Anterior cingulate cortex (tissue), 58 donors: ENCODE measurements at places on chromosomes 11 and 22.

- DNase-seq: no peak
These were observed 522.3 kb upstream of the LUZP2 start for GRCh38 chr11:23974601-23975000.

DNA sequence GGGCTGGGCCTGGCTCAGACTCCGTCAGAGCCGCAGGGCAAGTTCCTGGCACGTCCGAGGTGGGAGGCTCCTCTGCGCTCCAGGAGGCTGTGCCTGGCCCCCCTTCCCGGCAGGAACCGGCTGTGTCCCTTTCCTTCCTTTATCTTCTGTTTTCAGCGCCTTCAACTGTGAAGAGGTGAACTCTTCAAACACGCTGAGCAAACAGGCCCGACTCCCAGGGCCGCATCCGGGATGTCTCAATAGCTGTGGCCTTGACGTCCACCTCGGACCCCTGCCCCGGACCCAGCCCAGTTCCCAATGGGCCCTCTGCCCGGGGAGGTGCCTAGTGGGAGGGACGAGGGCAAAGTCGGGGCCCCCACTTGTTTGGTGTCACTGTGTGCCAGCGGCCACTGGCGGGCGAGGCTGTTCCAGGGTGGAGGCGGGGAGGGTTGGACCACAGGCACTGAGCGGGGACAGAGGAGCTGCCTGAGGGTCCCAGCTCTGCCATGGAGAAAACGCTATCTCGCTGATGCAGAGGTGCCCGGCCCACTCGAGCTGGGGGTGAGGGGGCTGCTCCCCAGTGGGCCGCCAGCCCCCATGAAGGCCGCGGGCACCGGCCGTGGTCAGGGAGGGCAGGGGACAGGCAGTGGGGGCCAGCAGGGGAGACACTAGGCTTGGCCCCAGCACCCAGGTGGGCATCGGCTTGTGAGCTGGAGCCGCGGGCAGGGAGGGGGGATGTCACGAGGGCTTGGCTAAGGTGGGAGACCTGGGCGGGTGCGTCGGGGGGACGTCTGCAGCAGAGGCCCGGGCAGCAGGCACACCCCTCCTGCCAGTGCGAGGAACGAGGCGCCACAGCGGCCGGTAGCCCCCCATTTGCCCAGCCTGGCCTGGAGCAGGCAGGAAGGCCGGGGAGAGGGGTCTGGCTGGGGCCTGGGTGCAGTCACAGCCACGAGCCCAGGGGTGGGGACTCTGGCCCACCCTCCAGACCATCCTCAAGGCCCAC is 2.7 kb upstream of the MUC5B start:
- no peak for DNase-seq

DNA sequence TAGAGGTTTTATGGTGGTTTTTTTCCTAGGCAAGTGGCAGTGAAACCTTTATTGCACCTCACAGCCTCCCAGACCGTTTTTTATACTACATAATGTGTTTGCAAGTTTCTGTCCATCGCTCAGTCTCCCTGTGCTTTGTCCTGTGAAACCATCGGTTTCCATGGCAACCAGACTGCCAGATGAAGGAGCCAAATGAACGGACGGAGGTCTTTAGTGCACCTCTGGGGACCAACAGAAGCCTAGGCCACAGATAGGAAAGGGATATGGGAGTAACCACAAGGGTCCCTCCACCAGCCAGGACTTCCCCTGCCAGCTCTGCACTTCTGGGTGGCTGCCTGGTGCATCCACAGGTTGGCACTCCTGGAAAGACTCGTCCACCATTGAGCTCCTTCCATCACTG is 165.0 kb downstream of the CHST1 start:
- DNase-seq: no peak

DNA sequence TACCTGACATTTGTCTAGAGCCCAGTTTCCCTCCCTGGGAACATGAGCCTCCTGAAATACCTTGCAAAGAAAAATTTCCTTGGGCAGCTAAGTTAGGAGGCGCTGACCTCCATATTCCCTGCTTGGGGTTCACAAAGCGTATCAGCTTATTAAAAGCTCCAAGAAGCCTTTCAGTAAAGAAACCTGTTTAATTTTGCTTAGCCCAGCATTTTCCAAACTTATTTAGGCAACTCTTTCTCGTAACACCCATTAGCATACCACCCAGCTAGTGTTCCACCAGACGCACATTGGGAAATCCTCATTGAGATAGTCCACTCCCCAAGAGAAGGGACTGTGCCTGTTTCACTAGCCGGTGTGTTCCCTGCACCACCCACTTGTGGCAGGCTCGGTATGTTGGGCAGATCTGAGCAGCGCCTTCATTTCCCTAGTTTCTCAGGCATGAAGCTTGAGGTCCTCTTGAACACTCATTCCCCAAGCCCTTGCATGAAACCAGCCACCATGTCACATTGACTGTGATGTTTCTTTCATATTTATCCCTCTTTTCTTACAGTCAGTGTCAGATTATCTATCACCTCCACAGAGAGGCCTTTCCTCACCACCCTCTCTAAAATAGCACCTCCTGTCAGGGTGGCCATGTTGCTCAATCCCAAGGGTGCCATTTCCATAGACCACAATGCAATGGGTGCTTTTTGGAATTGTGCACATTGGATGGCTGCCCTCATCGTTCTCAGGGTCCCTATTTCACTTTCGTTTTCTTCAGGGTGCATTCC is 12.5 kb upstream of the ELF5 start:
- no peak for DNase-seq

GRCh38 chr11:58957922-58958321 is 18.6 kb downstream of the GLYATL1 start:
- DNase-seq: no peak

GRCh38 chr11:25597696-25598095 is 734.2 kb upstream of the ANO3 start:
- no peak for DNase-seq

DNA sequence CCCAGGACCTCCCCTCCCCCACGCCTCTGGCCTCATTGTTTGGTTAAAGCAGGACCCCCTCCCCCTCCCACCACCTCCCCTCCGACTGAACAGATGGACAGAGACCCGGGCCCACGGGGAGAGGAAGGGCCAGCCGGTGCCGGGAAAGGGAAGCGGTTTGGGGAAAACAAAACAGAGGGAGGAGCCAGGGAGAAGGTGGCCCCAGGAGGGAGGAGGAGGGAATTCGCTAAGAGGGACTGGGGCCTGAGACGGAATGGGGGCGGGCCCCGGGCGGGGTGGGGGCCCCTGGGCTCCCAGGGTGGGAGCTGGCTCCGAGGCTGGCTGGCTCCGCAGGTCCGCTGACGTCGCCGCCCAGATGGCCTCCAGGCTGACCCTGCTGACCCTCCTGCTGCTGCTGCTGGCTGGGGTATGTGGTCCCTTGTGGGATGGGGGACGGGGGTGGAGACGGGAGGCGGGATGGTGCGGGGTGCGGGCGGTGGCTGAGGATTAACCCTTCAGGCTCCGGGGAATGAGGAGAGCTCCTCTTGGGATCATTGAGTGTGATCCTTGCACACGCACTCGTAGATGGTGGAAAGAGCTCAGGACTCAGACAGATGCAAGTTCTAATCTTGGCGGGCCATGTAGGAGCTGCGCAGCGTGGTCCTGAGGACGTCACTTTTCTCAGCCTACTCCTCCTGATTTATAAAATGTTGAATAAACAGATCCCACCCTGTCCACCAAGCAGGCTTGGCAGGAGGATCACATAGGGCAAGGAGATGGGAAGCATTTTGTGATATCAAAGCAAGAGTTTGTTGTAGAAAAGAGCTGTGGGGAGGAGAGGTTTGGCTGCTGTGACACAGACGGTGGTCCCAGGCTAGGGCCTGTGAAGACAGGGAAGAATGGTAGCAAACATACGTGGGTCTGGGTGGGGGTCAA is 688 bp downstream of the SERPING1 start:
- DNase-seq: peak; percentile 31

DNA sequence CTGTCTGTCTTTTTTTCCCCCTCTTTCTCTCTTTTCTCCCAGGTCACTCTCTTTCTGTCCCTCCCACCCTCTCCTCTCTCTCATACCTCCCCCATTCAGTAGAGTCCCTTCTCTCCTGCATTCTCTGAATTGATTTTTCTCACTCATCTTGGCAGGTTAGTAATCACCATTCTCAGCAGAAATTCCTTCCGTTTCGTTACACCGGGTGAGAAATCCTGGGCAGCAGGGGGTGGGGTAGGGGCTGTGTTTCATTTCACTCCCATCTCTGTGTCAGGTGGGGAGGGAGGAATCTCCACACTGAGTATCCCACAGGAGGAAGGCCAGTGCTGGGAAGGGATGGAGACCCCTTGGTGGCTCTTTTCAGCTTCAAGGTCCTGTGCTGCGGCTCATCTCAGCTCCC is 253.5 kb downstream of the MIAT start:
- no peak for DNase-seq

- no peak for DNase-seq
These were observed 2.6 kb upstream of the ATP5MGL start for GRCh38 chr22:42642806-42643633.

DNA sequence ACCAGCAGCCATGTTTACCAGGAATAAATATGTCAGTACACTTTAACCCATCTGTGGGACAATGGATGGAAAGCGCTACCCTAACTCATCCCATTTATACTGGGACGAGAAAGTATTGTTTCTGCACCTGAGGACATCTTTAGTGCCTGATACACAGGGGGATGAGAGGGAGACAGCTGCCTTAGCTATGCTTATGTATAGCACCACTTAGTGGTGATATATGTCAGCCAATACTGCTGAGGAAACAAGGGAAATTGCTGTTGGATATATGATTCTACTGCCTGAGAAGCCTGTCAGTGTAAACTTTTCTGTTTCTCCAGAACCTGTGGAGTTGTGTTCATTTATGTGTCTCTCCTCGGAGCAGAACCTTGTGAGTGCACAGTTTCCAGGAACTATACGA is 13.3 kb upstream of the CEP295 start:
- DNase-seq: no peak

DNA sequence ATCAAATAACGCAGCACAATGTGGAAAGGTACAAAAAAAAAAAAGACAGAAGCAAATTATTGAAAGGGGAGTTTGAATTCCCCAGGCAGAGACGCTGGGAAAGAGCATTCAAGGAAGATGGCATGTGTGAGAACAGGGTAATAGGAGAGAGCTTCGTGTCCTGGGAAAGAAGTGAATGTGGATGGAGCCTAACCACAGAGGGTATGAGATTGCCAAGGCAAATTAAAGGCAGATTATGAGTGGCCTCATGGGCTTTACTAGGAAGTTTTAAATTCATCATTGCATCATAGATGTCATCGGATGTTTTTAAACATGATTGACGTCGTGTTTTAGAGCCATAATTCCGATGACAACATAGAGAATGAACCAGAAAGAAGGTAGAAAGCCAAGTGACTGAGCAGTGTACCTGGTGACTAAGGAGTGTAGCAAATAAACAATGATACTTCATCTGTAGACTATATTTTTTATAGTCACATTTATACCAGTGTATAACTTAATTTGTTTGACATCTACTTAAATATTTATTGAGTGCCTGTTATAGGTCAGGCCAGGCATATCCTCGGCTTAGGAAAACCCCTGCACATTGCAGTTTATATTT is 151.4 kb downstream of the MSANTD4 start:
- DNase-seq: no peak

DNA sequence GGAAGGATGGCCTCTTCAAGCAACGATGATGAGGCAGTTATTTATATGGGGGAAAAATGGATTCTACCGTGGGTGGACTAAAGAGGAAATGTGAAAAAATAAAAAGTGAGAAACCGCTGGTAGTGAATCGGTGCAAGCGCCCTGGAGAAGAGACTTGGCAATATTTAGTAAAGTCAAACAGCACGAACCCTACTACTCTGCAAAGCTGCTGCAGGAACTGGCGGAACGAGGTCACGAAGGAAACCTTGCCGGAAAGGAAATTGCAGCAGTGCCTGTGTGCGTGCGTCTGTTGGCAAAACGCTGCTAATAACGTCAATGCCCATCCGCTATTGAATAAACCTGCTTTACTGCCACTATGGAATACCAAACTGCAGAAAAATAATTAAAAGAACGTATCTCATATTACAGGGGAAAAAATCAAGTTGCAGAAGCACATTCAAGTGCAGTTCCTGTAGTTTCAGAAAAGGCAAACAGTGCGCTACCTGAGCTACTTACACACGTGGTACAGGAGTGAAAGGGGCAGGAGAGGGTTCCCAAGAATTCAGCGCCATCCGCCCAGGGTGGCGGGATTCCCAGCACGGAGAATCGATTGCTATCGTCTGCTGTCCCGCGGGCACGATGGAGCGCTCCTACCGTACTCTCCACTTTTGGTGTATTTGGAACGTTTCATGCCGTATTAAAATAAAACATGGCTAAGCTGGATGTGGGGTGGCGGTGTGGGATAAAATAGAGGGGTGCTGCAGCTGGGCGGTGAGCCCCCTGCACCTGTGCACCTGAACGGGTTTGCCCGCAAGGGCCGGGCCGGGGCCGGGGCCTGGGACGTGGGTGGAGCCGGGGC is 585 bp upstream of the NADSYN1 start:
- peak; percentile 41 for DNase-seq

GRCh38 chr11:17738151-17738973 is 3.8 kb downstream of the KCNC1 start:
- no peak for DNase-seq

DNA sequence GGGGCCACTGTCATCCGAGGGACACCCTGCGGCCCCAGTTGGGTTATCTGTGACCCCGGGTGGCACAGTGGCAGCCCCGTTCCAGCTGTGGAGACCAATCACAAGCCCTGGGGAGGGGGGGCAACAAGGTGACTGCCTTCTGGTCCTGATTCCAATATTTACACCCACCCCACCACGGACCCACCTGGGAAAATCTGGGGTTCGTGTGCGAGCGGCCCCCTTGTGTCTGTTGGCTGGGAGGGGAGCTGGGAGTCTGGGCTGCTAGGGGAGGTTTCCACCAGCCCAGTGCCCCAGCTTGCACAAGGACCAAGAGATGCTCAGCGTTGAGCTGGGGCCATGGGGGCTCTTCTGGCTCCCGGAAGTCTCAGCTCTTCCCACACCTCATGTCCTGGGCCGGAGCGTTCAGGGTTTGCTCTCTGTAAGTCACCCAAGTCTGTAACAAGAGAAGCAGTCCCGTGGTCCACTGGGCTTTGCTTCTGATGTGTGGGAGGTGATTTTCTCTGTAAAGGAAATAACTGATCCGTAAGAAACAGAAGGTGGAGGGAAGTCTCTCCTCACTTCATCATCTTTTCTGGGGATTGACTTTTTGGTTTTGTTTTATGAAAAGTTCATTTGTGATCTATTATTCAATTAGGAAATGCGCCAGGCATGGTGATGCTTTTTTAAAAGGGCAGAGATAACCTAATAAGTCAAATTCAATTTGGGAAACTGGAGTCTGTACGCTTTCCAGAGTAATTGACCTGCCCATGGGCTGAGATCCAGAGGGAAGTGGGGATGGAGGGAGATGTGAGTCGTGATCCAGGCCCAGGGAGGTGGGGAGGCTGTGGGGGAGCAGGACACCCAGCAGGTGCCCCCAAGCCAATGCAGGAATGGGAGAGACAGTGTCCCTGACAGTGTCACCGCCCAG is 22.4 kb upstream of the GAL start:
- DNase-seq: no peak

DNA sequence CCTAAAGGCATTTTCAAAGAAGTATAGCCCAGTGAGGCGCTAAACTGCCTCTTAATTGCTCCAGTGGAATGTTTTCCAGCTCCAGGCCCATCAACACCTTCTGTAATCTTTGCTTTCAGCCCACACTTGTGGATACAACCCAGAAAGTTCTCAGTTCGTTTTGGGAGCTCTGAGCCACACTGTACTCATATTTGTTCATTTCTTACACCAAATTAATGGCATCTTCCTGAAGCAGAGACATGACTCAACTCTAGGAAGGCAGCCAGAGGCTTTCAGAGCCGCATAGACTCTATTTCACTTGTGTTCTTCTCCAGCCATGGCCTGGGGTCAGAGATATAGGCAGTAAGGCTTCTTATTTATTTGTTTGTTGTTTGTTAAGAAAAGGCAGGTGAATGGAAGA is 175.5 kb upstream of the NCAM1 start:
- peak; percentile 37 for DNase-seq
